Stimulated activated naive CD4-positive, alpha-beta T cell treated with Interleukin-2 at 50 U/mL for 16 hours (primary cell): ENCODE measurements at places on chromosomes 2 and 18.

DNA sequence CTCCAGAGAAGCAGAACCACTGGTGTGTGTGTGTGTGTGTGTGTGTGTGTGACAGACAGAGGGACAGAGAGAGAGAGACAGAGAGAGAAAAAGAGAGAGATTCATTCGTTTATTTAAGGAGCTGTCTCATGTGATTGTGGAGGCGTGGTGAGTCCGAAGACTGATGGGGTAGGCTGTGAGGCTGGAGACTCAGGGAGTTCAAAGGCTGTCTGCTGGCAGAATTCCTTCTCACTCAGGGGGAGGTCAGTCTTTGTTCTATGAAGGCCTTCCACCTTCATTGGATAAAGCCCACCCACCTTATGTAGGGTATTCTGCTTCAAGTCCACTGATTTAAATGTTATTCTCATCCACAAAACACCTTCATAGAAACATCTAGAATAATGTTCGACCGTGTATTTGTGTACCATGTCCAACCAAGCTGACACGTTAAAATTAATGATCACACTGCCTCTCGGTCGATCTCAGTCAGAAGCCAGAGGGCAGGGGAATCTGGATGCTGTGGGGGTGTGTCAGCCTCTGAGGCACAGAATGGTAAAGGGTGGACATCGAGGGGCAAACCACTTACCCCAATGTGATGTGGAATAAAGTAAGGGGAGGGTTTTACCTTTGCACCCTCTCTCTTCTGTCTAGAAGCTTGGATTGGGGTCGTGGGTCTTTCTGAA is 275.6 kb downstream of the SLC4A3 start:
- no peak for DNase-seq

DNA sequence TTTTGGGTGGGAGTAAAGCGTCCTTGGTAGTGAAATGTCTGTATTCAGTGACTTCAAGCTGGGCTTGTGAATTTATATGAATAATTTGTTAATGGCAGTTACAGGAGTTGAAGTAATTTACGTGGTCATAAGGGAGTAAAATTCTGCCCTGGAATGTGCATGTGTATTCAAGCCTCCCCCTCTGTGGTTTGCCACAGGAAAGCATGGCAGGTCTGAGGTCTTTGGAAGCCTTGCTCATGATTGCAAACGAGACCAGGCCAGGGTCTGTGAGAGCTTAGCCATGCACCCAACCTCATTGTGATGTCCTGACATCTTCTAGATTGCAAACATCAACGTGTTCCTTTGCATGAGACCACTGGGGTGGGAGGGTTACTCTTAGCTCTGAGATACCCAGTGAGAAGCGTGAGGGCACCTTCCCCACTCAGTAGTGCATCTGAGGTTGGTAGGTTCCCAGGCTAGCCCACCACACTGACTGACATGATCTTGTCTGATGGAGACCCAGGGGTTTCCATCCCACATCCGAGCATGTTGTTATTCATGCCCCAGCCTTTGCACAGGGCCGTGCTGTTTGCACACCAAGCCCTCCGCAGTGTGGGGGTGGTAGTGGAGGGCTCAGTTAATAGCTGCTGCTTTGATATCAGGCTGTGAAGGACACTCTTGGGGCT is 216.5 kb downstream of the KLHL29 start:
- DNase-seq: no peak

DNA sequence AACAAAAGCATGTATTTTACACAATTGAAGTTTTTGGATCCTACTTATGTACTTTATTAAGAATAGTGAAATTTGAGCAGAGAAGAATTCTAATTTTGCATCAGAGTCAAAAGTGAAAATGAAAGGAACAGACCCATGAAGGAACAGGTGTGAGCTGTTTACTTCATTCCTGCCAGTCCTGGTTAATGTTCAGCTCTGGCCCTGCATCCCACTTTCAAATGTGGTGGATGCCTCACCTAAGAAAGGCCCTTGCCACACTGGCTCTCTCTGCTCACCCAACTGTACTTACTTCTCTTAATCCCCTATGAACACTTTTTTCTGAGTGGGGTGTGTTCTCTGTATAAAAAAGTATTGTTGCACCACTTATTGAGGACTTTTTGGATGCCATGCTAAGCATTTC is 22.2 kb downstream of the FAM110C start:
- no peak for DNase-seq

DNA sequence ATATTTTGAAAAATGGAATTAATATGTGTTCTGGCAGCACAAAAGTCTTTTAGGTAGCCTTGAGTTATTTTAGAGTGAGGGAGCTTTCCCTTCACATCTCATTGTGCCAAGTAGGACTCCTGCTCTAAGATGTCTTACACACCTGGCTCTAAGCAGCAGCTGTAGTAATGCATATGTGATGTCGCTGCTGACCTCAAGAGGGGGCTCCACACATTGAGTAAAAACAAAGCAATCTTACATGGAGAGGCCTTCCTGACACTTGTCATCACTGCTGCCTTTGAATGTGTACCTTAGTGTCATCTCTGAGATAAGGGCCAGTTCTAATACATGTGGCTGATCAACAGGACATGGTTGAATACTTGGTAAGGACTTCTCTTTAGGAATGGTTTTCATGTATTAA is 75.8 kb downstream of the ACTR3 start:
- no peak for DNase-seq

- DNase-seq: no peak
Measured at GRCh38 chr18:68219872-68220271, 495.0 kb downstream of the TMX3 start.

DNA sequence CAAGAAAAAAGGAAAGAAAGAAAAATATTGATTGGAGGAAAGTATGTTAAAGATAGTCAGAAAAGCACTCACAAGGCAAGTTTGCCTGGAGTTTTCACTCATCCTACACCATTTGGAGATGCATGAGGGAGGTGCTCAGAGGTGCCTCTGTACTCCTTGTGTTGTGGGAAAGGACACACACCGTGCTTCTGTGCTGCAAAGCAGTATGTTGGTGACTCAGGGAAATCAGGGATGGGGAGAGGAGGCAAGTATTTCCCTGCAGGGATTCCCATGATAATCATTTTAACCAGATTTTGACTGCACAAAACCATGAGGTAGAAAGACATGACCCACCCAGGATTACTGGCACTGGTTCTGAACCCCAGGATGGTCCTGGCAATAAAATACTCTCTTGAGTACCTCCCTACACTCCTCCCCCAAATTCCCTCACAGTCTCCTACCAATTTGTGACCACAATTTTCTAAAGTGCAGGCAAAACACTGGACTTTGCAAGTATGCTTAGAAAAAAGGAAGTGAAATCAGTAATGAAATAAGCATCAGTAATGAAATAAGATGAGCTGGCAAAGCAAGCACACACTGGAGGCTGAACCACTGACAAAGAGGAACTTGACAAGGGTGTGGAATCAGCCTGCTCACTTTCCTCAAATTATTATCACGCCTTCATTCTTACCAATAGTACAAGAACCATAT is 155.5 kb upstream of the ACVR2A start:
- no peak for DNase-seq

DNA sequence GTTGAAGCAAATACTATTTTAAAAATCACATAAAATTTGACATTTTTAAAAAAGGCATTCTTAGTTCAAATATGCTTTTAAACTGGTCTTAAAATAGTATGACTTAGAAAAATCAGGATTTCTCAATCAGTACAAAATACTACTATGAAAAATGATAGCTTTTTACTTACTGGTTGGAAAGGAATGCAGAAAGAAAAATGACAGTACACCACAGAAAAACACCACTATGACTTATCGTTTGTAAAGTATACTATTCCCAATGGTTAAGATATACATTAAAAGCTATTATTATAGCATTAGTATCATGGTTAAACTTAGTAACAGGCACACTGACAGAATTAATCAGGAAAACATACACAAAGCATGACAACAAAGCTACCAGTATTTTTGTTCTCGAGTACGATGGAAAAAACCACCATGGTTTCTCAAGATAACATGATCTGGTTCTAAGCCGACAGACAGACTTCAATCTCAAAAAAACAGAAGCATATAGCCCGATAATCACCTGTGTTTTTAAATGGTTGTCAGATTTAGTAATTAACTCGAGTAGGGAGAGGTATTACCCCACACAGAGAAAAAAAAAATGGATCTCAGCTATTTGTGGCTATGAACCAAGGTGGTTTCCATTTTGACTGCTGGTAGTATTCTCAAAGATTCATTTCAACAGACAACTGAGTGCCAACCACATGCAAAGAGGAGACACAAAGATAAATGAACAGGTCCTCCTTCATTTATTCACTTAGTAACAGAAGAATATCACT is 39.1 kb downstream of the CUL3 start:
- no peak for DNase-seq

GRCh38 chr2:54497763-54498680 is 41.9 kb downstream of the SPTBN1 start:
- DNase-seq: no peak

DNA sequence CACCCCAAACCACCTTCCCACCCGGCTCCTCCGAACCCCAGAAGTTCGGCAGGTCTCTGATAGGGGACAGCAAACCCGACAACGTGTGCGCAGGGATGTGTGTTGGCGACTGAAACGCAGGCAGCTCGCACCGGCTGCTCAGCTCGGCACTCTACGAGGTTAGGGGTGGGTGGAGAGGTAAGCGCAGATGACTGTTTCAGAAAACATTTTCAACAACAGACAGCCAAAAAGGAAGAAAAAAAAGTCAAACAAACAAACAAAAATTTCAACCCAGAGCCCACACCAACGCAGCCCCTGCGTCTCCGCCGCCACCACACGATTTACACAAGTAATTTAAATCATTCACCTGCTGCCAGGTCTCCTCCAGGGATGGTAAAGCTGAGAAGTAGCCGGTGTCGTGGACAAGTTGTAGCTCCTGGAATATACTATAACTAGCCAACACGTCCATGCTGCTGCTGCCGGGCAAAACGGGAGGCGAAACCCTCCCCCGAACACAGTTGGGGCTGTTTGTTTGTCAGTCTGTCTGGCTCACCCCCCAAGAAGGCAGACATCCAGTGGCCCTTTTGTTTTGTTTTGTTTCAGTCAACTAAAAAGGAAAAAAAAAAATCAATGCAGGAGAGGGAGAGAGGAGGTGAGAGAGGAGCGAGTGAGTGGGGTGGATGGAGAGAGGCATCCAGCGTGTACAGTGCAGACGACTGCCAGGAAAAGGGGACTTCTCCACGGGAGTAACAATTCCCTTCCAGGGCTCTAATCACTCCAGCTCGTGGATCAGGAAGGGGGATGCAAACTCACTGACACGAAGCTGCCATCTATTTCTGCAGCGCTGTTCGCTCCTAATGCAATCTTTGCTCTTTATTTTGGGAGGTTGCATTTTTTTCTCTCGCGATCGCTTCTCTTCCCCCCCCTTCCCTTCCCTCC is at the start of gene KLF7:
KLF7 (minus strand) TSS at position 828 of the 918 bp plus-strand sequence; CDS start at position 448, 380 bp downstream.
- peak; percentile 69 for DNase-seq

GRCh38 chr18:63963615-63964256 is 6.1 kb upstream of the SERPINB8 start:
- DNase-seq: peak; percentile 21

GRCh38 chr2:126950504-126950903 is 51.8 kb downstream of the TEX51 start:
- no peak for DNase-seq

- no peak for DNase-seq
Measured at GRCh38 chr18:27061488-27062095, 123.5 kb downstream of the CHST9 start.

GRCh38 chr2:183019718-183020442 is 18.4 kb downstream of the NCKAP1 start:
- no peak for DNase-seq

DNA sequence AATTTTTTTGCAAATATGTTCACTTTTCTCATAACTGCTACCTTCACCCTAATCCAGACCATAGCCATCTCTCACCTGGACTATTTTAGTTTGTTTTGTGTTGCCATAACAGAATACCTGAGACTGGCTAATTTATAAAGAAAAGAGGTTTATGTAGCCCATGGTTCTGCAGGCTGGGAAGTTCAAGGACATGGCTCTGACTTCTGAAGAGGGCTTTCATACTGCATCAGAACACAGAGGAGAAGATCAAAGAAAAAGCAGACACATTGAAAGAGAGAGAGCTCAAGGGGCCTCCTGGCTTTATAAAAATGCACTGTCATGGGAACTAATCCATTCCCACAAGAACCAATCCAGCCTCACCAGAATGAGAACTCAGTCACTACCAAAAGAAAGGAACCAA is 25.0 kb upstream of the DDX18 start:
- no peak for DNase-seq

DNA sequence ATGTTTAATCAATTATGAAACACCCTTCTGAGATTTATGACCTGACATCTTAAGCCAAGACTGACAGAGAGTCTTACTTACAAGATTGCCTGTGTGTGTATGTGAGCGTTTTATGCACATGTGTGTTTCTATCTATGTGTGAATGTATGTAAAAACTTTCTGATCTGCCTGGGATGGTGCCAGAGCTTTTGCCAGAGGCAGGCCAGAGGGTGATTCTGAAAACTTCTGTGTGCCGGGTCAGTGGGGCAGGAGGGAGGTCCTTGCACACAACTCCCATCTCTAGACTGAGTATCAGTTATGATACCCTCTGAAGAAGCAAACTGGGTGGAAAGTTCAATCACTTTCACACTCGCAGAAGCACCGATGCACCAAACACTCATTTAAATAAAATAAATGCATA is 335.0 kb upstream of the NT5C1B start:
- DNase-seq: no peak

DNA sequence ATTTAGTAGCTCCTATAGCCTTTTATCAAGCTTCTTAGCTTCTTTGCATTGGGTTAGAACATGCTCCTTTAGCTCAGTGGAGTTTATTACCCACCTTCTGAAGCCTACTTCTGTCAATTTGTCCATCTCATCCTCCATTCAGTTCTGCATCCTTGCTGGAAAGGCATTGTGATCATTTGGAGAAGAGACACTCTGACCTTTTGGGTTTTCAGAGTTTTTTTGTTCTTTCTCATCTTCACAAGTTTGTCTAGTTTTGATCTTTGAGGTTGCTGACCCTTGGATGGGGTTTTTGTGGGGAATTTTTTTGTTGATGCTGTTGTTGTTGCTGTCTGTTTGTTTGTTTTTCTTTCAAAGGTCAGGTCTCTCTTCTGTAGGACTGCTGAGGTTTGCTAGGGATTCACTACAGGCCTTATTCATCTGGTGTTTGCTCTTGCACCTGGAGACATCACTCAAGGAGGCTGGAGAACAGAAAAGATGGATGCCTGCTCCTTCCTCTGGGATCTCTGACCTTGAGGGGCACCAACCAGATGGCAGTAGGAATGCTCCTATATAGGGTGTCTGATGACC is 13.9 kb upstream of the TANK start:
- no peak for DNase-seq

- DNase-seq: no peak
Measured at GRCh38 chr2:141728142-141728541, 402.7 kb downstream of the LRP1B start.
